Left renal cortex interstitium (tissue), 4 donors: ENCODE measurements at places on chromosomes 2 and 18.

DNA sequence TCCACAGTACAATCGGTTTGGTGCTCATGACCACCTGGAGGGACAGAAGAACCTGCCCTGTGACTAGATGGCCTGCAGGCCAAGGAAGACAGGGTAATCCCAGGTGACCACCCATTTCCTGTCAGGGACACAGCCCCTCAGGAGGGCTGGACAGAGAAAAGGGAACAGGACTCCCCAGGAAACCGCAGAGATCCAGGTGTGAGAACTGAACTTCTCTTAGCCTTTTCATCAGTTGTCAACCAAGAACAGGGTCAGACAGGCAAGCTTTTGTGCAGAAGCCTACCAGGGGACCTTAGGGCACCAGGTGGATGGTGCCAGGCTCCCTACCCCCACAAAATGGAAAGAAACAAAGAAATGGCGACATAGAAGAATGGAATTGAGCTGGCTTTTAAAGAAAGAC lies 132.3 kb downstream of the HDAC4 start:
- no peak for DNase-seq

GRCh38 chr2:128159437-128159836 lies 68.4 kb downstream of the UGGT1 start:
- no peak for DNase-seq

DNA sequence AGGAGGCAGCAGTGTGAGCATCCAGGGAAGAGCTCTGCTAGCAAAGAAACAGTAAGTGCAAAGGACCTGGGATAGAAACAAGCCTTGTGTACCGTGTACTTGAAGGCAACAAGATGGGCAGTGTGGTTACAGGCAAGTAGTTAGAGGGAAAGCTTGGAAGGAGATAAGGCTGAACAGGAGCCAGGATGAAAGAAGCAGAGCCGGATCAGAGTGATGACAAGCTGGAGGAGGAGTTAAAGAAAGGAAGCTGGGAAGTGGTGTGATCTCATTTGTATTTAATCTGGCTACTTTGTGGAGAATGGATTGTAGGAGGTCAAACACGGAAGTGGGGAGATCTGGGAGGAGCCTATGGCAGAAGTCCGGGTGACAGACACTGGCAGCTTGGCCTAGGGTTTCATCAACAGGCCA lies 44.7 kb upstream of the VPS54 start:
- DNase-seq = no peak

DNA sequence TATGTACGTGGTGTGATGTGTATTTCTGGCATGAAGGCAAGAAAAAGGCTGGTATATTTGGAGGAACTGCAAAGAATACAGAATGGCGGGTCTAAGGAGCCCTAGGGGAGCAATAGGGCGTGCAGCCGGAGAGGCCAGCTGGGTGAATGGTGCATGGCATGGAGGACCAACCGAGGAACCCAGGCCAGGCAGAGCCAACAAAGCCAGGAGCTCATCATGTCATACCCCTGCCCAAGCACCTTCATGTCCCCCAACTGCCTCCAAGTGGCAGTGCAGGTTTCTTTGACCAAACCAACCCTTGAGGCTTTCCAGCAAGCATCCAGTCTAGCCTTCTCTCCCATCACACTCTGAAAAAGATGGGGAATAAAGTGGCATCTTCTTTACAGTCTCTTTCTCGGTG lies 8.9 kb upstream of the KCNK3 start:
- DNase-seq = no peak

DNA sequence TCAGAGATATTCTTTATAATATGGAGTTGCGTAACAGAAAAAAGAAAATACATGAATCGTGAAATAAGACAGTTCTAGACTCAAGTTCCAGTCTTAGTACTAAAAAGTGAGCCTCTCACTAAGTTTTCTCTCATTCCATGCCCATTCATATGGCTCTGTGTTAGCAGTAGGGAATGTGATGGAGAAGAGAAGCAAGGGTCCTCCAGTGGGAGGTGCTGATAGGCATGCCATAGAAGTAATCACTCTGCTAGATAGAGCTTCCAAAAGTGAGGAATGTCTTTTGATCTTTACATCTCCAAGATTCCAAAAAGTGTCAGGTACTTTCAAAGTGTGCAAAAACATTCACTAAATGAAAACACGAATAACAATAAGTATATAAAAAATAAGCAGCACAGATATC lies 678.4 kb downstream of the DCDC2C start:
- DNase-seq = no peak

- DNase-seq = no peak
Measured at GRCh38 chr2:119204525-119204924, 19.1 kb upstream of the STEAP3 start.

GRCh38 chr18:44945888-44946401 lies 265.3 kb downstream of the SETBP1 start:
- DNase-seq = no peak

DNA sequence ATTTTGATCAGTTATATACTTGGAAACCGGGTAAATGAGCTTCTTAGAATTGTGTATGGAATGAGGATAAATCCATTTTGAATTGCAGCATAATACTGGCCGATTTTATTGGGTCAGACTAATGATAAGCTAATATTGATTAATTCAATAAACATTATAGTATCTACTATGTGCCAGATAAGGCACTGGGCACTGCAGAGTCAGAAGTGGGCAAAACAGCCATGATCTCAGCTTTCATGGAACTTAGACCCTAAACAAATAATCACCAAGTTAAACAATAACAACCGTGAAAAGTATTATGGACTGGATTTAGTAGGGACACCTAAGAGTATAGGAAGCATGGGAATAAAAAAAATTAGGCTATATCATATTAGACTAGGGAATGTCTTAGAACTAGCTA lies 297.0 kb upstream of the PKDCC start:
- DNase-seq = no peak
